ENCODE measurements at places on chromosomes 16 and 17.

DNA sequence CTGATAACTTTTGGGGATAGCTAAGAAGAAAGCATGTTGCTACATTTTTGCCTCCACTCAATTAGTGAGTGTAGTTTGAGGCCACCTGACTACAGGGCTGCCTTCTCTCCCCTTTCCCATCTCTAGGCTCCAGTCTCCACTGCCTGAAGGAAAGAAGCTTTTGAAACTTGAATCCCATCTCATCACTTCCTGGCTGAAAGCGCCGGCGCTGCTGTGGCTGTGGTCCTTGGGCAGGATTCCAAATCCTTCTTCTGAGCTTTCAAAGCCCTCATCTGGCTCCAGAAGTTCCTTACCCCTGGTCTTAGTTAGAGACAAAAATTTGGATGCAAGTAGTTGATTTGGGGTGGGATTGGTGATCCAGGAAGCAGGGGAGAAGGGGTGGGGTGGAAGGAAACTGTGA lies 119.4 kb downstream of the FOXL1 start:
- DNase-seq, result no peak

- no peak for DNase-seq
Measured at GRCh38 chr16:51211148-51211547, 60.1 kb upstream of the SALL1 start.

GRCh38 chr16:75022567-75022966 lies 23.7 kb downstream of the ZNRF1 start:
- no peak for DNase-seq

DNA sequence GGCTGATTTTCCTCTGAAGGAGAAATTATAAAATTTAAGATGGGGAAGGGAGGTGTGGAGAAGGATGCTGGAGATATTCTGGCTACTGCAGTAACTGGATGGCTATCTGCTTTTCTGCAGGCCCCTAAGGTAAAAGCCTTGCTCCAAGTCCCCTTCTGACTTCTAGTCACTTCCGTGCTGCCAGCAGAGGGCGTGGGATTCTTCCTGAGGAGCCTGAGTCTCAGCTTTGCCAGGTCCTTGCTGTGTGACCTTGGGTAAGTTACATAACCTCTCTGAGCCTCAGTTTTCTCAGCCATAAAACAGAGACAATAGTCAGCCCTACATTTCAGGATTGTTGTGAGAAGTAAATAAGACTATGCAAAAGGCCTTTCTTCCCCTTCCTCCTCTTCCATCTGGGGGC lies 24.3 kb upstream of the TMEM220 start:
- no peak for DNase-seq

DNA sequence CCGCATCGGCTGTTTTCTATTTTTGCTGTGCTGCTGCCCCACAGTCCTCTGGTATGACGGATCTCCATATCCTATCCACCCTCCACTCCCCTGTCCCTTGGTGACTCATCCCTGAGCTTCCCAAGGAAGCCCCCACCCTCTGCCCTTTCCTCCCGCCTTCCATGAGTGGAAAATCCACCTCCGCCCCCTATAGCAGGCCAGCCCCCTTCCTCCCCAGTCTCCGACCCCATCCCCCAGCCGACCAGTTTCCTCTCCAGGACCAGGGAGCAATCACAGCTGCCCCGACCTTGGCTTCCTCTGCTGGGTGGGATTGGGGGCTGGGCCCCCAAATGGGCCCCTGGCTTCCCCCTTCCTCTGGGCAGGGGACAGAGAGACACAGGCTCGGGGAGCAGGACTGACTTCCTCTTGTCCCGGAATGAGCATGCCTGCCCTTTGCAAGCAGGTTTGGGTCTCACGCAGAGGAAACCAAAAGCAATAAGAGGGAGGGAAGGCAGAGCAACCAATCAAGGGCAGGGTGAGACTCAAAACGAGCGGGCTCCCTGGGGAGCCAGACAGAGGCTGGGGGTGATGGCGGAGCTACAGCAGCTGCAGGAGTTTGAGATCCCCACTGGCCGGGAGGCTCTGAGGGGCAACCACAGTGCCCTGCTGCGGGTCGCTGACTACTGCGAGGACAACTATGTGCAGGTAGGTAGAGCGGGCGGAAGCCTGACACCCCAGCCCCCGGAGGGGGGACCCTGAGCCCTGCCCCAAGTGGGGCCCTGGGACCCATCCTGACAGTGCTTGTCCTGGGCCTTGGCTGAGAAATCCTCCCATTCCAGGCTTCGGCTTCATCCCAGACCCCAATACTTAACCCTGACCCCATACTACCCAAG lies at the start of the genes ABI3 and GNGT2:
Gene ABI3 (plus strand): TSS at position 550 of the 872 bp plus-strand sequence. CDS start 18 bp downstream, at position 568.
Gene GNGT2 (minus strand): TSS at position 417 of the 872 bp plus-strand sequence. CDS start 3,152 bp downstream, outside the sequence.
- no peak for DNase-seq

DNA sequence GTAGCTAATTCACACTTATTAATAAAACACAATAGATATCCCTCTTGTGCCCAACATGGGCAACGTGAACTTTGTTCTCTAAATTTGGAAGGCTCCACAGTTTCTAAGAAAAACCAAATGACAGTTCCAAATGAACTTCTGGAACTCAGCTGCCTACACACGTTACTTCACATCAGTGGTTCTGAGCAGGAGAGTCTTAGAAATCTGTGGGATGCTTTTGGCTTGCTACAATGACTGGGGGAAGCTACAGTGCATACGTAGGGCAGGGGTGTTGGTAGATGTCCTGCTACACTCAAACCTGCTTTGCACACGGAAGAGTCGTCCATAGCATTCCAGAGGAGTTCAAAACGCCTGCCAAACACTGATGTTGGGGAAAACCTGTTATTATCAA lies 8.0 kb downstream of the TXNDC11 start:
- no peak for DNase-seq

- DNase-seq, result no peak
Measured at GRCh38 chr17:50057521-50057991, 1.6 kb downstream of the ITGA3 start.

DNA sequence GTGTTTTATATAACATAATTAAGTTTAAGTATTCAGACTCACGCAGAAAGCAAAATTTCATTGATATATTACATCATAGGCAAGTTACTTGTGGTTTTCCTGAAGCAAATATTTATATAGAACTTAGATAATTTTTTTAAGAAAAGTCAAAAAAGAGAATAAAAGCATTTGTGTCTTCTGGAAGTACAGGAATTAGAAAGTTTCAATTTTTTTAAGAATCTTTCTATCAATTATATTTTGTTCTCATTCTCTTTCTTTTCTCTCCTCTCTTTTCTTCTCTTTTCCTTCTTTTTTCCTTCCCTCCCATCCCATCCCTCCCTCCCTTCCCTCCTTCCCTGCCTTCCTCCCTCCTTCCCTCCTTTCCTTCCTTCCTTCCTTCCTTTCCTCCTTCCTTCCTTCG lies 120.7 kb upstream of the CDH8 start:
- DNase-seq, result no peak
